CD4-positive, alpha-beta T cell (primary cell): ENCODE measurements at places on chromosomes 16 and 17.
A peak's percentile ranks its signal among the peaks of the same experiment; 100 is the strongest.

DNA sequence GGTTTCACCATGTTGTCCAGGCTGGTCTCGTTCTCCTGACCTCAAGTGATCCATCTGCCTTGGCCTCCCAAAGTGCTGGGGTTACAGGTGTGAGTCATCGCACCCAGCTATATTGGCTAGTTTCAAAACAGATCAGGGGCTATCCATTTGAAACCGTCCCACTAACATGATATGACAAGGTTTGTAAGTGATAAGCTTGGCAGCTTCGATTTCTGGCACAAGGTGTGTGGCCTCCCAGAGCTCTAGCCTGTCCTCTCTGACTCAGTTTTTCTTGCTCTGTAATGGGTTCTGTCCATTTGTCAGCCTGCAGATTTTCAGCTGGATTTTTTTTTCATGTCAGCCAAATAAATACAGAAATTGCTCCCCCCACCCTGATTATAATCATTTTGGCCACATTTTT is 31.8 kb upstream of the TENT4B start:
- no peak for DNase-seq

- no peak for DNase-seq
Measured at GRCh38 chr17:29073045-29073444, 30.1 kb downstream of the PIPOX start.

GRCh38 chr17:78889531-78889930 is 13.5 kb downstream of the CEP295NL start:
- no peak for DNase-seq

DNA sequence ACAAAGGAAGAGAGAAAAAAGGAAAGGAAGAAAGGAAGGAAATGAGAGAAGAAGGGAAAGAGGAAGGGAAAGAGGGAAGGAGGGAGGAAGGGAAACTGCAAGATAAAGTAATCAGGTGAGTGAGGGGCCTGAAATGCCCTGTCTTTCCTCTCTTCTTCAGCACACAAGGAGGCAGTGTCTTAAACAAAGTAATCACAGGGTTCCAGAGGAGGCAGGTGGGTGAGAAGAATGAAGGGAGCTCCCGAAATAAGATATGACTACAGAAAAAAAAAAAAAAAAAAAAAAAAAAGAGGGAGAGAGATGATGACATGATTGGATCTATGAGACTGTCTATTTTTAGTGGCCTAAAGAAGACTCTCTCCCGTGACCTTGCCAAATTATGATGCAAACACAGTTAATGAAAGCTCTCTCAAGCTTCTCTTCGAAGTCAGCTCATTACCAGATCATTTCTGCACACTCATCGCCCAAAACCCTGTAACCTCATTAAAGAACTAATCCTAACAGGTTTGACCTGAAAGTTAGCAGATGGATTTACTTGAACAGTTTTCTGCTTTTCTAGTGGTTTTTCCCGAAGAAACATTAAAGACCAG is 53.6 kb downstream of the CDH11 start:
- no peak for DNase-seq

- no peak for DNase-seq
Measured at GRCh38 chr17:42270170-42270535, 6.0 kb downstream of the STAT5B start.

- DNase-seq = no peak
Measured at GRCh38 chr16:67063008-67063407, 34.1 kb downstream of the CBFB start.

DNA sequence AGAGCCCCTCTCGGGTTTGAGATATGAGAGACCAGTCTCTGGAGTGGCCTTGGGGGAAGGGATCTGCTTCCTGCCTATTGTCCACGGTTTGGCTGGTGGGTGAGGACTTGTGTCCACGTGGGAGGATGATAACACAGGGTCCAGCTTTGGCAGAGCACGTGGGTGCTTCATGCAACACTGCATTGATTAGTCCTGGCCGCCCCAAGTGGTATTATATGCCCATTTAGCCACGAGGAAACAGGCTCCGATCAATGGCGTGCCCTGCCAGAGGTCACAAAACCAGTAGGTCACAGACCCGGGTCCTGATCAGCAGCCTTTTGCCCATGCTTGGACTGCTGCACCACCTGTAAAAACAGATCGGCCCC is 141.6 kb downstream of the RGS9 start:
- DNase-seq = no peak

GRCh38 chr16:2817340-2818271 is 569 bp downstream of the PRSS21 start:
- no peak for DNase-seq

- DNase-seq = no peak
Measured at GRCh38 chr16:1297018-1297696, 12.3 kb upstream of the UBE2I start.

GRCh38 chr16:86809458-86809955 is 231.2 kb downstream of the FOXL1 start:
- no peak for DNase-seq

DNA sequence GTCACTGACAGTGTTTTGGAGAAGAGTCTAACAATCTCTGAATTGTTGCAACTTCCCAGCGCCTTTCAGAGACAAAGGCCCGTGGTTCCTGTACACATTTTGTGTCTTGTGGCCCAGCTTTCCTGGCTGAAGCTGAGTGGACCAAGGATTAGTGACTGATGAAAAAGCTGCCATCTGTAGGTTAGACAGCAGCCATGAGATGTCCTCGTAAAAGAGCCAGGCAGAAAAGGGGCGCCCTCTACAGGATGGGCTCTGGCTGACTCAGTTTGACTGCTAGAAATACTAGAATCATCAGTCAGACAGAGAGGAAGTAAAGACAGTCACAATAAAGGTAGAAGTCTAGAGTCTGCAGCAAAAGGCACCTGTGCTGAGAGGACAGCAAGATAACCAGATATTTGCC is 26.5 kb upstream of the NF1 start:
- DNase-seq = peak; percentile 42

- no peak for DNase-seq
Measured at GRCh38 chr17:2975469-2975958, 87.9 kb downstream of the OR1D5 start.

DNA sequence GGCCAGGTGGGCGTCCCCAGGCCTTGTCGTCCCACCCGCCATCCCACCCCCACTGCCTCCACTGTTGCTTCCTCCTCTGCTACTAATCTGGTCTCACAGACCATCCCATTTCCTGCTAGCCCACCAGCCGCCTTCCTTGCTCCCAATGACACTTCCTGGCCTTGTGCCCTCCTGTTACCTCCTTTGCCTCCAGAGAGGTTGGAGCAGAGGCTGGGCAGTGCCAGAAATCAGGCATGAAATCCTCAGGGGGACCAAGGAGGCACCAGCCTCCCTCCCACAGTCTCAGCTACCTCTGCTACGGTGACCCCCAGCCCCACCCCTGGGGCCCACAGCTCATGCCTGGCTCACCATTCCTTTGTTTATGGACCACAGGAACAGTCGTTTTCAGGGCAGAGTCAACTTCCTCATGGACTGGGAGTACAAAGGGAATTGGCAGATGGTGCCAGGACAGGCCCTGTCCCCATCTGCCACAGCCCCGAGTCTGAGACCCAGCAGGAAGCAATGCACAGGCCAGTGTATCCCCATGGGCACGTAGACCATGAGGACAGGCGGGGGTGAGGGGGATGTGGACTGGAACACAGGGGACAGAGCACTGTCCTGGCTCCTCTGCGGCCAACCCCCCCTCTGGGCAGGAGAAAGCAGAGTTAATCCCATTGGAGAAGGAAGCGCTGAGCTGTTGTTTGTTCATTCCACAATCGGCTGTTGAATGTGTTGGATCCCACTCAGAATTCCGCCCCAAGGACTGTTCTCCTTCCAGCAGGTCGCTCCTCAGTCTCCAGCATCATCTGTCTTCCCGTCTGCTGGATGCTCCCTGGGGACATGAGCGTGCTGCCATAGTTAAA is 2.2 kb upstream of the CDH5 start:
- no peak for DNase-seq

GRCh38 chr17:82052638-82053059 is 951 bp downstream of the GPS1 start:
- no peak for DNase-seq

DNA sequence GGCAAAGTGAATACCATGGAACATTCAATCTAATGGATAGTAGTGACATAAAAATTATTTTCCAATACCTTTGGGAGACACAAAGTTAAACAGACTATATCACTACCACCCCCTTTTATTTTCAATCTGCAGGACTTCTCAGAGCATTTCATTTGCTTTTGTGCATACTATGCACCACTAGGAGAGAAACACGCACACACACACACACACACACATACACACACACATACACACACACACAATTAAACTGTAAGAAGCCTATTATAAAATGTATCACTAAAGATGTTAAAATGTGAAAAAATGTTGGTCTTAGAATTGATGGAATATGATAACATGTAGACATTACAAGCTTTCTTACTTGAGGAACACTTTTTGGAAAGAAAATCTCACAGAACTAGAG is 331.4 kb downstream of the CA10 start:
- no peak for DNase-seq

DNA sequence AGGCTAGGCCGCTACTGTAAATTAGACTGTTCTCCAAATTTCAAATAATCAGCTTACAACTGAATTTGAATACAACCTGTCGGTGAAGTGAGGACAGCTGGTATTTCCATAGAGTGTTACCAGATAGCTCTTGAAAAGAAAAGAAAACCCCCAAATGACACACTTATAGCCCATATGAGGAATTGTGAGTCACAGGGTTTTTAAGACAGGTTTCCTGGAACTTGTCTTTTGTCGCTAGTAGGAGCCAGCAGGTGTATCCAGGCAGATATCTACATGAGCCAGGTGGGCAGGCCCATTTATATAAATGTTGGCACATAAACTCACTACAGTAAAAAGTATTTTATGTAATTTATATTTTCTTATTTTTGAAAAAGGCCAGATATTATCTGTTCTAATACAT is 24.0 kb downstream of the TNRC6A start:
- DNase-seq = no peak

GRCh38 chr17:43366891-43367736 is 31.7 kb upstream of the ARL4D start:
- no peak for DNase-seq

GRCh38 chr16:57196753-57197152 is 10.6 kb downstream of the RSPRY1 start:
- no peak for DNase-seq

DNA sequence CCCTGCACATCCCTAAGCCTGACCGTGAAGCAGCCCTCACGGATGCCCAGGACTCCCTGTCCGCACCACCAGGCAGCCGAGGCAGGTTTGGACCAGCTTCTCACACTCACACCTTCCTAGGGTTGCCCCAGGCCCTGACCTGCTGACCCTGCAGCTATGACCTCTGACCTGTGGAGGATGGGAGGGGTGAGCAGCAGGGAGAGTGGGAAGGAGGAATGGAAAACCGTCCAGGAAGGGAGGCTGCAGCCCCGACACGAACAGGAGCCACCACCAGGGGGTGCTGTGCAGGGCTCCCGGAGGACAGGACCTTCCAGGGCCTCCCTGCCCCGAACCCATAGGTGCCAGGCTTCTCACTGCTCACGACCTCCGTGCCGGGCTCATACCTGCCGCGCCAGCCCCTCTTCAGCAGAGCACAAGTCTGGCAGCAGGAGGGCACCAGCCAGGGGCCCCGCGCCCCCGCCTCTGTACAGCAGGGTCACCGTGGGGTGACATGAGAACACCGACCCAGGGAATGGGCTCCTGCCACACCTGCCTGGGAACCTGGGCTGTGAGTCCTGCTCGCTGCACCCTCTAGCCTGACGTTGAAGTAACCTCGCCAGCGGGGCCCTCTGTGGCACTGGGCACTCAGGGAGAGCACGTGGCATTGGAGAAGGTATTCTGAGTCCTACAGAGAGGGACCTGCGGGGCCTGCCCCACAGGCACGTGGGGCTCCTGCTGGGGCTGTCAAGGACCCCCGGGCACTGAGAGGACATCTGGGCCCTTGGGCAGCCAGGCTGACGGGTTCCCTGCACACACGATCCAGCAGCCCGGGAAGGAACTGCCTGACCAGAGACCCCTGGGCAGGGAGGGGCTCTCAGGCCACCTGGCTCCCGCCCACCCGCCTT is 37.6 kb downstream of the CTU2 start:
- DNase-seq = peak; percentile 88

DNA sequence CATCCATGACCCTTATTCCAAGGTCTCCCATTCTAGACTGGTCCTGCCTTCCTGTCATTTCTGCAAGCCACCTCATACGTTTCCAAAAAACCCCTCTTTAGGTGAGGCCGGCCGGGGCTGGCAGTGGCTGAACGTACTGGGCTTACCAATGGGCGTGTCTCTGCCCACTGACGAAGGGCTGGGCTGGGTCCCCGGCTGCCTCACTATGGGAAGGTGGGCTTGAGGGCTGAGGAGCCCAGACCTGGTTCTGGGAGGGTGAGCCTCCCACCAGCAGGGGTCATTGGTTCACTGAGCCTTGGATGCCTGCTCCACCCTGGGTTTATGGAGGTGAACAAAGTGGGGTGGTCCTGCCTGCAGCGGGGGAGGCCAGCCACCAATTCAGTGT is 19.9 kb downstream of the KDM8 start:
- DNase-seq = peak; percentile 36
